DND-41 (cell line): ENCODE measurements at places on chromosomes 11 and 22.

- H3K4me1 ChIP-seq = peaks cover 23% of the 10 kb centered on the region
- H3K36me3 ChIP-seq = peaks cover 30% of the 10 kb centered on the region
- H3K27me3 ChIP-seq = no peaks in the 10 kb centered on the region
These were observed 8.4 kb downstream of the FXYD6 start for GRCh38 chr11:117868088-117868487.

DNA sequence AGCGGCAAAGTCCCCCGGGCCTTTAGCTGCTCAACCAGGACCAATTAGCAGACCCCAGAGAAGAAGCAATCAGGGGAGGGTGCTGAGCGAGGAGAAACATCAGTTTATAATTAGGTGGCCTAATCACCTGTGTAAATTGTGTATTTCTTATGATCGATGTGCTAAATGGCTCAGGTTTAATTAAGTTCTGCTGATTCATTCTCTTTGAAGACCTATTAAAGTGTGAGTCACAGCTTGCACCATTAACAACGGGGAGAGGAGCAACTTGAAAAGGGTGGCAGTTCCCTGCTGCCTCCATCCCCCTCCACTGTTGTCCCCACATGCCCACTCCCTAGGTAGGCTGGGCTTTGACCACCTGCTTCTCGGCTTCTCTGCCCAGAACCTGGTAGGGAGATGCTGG, 10.7 kb downstream of the ISX start:
- DNase-seq = no peak
- H3K4me3 ChIP-seq = no peak overlapping the region
- H3K27ac ChIP-seq = no peak overlapping the region

DNA sequence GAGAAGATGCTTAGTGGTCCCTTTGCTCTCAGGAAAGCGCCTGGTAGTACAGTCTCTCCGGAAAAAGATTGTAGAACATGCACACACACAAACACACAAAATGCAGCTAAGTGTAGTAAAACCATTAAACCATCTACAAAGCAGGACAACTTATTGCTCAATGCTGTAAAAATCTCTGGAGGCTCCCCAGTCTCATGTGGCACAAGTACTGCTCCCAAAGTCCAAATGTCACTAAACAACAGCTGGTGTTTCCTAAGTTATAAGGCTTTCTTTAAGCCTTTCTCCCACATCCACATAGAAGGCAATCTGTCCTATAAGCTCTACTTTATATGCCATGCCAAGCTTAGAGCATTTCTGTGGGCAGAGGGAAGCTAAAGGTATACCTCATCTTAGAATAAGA, 32.9 kb downstream of the CDON start:
- H3K36me3 ChIP-seq = no peaks in the 10 kb centered on the region
- H3K27ac ChIP-seq = no peak overlapping the region
- H3K4me1 ChIP-seq = no peaks in the 10 kb centered on the region
- H3K4me3 ChIP-seq = no peak overlapping the region

DNA sequence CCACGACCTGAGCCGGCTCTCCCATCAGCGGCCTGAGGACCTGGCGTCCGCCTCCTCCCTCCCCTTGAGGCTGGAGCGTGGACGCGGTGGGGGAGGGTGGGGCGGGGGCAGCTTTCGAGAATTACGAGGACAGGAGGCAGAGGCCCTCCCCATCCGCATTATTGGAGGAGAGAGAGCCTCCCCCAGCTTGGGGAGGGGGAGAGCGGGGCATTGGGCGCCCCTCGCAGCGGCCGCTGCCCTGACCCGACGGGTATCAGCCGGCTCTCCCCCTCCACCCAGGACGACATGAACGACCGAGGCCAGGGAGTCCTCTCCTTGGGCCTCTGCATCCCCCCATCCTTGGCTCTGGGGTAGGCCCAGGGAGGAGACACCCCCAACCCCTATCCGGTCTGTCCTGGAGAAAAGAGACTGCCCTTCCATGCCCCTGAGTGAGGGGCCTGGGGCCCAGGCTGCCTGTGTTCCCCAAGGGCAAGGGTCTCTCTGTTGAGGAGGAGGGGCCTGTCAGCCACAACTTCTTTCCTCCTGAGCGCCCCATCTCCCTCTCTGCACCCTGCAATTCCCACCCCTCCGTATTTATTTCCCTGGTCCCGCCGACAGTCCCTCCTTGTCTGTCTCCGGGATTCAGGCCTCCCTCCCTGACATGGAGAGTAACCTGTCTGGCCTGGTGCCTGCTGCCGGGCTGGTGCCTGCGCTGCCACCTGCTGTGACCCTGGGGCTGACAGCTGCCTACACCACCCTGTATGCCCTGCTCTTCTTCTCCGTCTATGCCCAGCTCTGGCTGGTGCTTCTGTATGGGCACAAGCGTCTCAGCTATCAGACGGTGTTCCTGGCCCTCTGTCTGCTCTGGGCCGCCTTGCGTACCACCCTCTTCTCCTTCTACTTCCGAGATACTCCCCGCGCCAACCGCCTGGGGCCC, 495 bp downstream of the GPR137 start:
- peak; percentile 50 for DNase-seq
- H3K4me3 ChIP-seq = peak overlapping the region; percentile 67
- peak overlapping the region; percentile 64 for H3K27ac ChIP-seq
- H3K36me3 ChIP-seq = peaks cover 20% of the 10 kb centered on the region

GRCh38 chr11:2665526-2666400, 34.0 kb downstream of the KCNQ1OT1 start:
- DNase-seq = no peak
- no peaks in the 10 kb centered on the region for H3K36me3 ChIP-seq
- H3K27ac ChIP-seq = no peak overlapping the region
- no peak overlapping the region for H3K4me3 ChIP-seq

GRCh38 chr22:39265143-39265886, 20.5 kb upstream of the PDGFB start:
- H3K4me3 ChIP-seq = no peak overlapping the region
- H3K4me1 ChIP-seq = no peaks in the 10 kb centered on the region
- DNase-seq = no peak

GRCh38 chr11:44113018-44113417, 17.5 kb downstream of the EXT2 start:
- no peak for DNase-seq
- H3K36me3 ChIP-seq = peaks cover 59% of the 10 kb centered on the region
- no peak overlapping the region for H3K27ac ChIP-seq
- no peaks in the 10 kb centered on the region for H3K4me1 ChIP-seq

DNA sequence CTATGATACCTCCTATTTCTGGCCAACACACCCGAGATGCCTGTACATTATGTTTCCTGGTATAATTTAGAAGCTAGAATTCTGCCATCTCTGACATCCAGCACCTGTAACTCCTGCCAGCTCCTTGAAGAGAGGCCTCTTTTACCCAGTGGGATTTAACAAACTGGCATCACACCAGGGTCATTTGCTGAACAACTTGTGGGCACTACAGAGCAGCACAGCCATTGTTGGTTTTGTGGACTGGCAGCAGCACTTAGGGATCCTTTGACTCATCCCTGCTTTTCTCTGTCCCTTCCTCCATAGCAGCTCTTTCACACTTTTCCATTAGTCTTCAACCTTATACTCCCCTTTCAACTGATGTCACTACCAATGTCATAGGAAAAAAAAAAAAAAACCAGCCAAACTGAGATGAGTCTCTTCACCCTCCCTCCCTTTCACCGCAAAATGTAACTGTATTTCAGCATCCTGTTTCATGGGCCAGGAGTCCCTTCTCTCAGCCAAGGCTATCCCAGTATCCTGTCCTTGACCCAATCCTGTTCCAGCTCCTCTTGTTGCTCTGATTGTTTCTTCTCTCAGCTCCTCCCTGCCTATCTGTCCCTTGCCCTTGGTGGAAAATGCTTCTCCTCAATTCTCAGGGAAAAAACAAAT, 68.7 kb downstream of the PPFIBP2 start:
- no peak overlapping the region for H3K27ac ChIP-seq
- H3K4me3 ChIP-seq = no peak overlapping the region
- no peak for DNase-seq
- H3K27me3 ChIP-seq = peaks cover 36% of the 10 kb centered on the region

- DNase-seq = peak; percentile 65
- H3K27me3 ChIP-seq = peaks cover 33% of the 10 kb centered on the region
- no peaks in the 10 kb centered on the region for H3K4me1 ChIP-seq
These were observed 1.1 kb upstream of the CD6 start for GRCh38 chr11:60970369-60970774.
